ENCODE measurements at places on chromosomes 16 and 17. TPM values are rescaled to one million over a fixed set of nuclear protein-coding genes. Genes with fewer than 3 reads are reported as not detected.

Gene RPGRIP1L
- 9.0 TPM for total RNA-seq

Gene ATP1B2
- total RNA-seq, result 32.6 TPM

Gene CARD14
- total RNA-seq, result 2.2 TPM

Gene SKAP1
- total RNA-seq, result 9.8 TPM

DNA sequence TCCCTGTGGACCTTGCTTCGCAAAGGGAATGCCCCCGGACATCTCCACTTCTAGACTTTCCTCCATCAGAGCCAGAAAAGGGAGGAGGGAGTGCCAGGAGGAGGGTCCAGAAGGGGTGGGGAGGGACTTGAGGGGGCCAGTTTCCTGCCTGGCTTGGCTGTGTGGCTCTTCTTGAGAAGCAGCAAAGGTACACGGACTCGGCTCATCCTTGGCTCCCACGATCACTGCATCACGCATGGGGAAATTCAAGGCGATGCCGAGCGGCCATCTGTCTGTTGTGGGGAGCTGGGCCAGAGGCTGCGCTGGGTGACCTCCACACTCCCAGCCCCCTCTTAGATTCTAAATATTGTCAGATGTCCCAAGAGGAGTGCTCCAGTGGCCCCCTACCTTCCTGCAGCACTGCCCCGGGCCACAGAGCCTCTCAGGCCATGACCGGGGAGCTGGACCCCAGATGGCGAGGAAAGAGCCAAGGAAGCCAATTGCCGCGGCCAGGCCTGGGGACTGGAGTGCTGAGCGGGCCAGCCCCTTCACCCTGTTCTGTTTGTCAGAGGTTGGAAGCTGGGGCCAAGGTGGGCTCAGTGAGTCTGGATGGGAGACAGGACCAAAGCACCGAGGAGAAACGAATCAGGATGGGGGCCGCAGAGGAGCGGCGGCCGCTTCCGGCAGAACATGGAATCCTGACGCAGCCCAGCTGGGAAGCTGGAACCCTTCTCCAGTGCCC is 104.5 kb downstream of the RBFOX3 start:
- DNase-seq, result no peak

GRCh38 chr16:6618874-6619273 is 713.8 kb upstream of the RBFOX1 start:
- no peak for DNase-seq

GRCh38 chr16:56625943-56626654 is 518 bp downstream of the MT1E start:
- DNase-seq, result peak; percentile 96

DNA sequence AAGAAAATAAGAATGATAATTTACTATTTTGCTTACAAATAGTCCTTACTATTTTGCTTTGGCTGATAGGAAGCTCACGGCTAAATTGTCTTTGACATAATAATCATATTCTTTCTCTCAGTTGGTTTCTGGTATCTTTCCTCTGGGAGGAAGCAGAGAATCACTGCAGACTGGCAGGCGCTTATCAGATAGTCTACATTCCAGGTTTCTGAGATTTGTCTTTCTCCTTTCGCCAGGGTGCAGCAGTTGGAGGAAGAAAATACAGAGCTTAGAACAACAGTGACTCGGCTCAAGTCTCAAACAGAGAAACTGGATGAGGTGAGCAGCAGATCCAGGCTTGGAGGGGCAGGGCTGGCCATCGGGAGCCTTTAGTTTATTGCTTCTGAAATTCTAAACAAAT is 136.1 kb downstream of the RAB11FIP4 start:
- DNase-seq, result no peak

GRCh38 chr17:21282231-21282630 is 2.3 kb upstream of the MAP2K3 start:
- peak; percentile 90 for DNase-seq
